ENCODE measurements at places on chromosomes 16 and 17. TPM values are rescaled to one million over a fixed set of nuclear protein-coding genes. Genes with fewer than 3 reads are reported as not detected.

GRCh38 chr17:1737531-1738291, 5.0 kb upstream of the SERPINF2 start:
- DNase-seq: no peak

GRCh38 chr17:80968602-80969029, 23.0 kb upstream of the CHMP6 start:
- no peak for DNase-seq

DNA sequence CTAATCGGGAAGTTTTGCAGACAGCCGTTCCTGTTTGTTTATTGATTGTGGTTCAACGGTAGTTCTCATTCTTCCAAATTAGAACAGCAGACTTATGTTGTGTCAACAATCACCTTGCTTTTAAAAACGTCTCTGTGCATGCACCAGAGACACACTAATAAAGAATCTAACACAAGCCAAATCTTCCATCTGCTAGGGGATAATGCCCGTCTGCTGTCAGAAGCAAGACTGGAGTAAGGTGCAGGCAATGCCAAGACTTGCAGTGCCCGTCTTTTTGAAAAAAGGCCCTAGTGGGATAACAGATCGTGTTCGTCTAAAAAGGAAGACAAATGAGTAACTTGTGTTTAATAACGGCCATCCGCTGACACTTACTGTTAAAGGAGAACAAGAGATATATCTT, 158.4 kb downstream of the KCNJ2 start:
- DNase-seq: no peak

DNA sequence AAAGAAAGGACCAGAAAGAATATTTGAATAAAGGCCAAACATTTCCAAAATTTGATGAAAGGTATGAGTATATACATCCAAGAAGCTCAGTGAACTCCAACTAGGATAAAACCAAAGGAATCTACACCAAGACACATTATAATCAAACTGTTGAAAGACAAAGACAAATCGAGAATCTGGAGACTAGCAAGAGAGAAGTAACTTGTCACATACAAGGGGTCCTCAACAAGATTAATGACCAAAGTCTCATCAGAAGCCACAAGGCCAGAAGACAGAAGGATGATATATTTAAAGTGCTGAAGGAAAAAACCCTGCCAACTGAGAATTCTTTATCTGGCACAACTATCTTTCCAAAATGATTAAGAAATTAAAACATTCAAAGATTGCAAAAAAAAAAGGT, 9.3 kb upstream of the IL21R start:
- DNase-seq: no peak

DNA sequence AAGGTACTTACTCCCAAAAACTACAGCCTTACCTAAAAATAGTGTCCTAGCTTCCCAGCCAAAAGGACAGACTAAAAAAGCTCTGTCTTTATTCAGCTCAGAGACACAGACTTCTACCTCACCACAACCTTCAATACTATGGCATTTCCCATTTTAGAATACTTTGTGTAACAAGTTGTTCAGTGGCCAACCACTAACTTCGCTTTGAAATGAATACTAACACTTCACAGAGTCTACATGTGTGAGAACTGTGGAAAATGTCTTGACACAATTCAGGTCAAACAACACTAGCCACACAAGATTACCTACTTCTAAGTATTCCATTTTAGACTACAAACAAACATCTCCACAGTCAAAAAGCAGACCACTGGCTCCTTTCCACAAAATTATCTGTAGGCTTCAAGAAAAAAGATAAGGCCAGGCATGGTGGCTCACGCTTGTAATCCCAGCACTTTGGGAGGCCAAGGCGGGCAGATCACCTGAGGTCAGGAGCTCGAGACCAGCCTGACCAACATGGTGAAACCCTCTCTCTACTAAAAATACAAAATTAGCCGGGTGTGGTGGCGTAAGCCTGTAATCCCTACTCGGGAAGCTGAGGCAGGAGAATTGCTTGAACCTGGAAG, 3.2 kb downstream of the HELZ start:
- DNase-seq: no peak

DNA sequence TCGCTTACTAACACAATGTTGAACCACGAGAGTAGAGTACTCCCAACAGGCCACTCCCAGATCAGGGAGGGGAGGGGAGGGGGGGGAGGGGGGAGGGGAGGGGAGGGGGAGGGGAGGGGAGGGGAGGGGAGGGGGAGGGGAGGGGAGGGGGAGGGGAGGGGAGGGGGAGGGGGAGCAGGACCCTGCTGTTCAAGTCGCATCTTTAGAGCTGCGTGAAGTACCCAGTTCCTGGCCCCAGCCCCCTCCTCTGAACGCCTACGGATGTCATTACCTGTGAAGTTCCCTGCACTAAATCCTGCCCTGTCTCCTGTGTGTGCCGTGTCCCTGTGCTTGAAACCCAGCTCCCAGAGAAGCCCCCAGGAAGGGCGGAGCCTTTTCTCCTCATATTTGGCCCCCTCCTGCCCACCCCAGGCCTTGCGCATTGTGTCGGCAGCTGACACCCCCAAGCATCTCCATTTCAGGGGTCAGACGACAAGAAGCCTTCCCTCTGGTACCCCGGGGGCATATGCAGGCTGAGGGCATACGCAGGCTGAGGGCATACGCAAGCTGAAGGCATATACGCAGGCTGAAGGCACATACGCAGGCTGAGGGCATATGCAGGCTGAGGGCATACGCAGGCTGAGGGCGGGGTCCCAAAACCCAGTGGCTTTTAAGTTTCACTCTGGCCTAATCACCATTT, 330.2 kb downstream of the C16orf95 start:
- peak; percentile 62 for DNase-seq

- DNase-seq: no peak
These were observed 113.4 kb downstream of the TRIM37 start for GRCh38 chr17:58993311-58993710.

The SRCIN1 gene
- 10.1 TPM for total RNA-seq

Data from mesenteric fat pad (tissue), 1 donor.